ENCODE measurements at places on chromosomes 16 and 17.
A peak's percentile ranks its signal among the peaks of the same experiment; 100 is the strongest.

- no peak for DNase-seq
These were observed 8.8 kb downstream of the SCIMP start for GRCh38 chr17:5225668-5226457.

DNA sequence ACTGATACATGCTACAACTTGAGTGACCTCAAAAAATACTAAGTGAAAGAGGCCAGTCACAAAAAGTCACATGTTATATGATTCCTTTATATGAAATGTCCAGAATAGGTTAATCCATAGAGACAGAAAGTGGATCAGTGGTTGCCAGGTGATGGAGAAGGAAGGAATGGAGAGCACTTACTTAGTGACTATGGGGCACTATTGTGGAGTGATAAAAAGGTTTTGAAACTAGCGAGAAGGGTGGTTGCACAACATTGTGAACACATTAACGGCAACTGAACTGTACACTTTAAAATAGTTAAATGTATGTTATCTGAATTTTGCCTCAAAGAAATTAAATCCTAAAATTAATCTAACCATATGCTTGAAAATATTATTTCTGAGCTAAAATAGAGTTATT is 25.9 kb downstream of the AMFR start:
- no peak for DNase-seq

- DNase-seq: no peak
These were observed 66.6 kb downstream of the SIAH1 start for GRCh38 chr16:48318630-48319029.

DNA sequence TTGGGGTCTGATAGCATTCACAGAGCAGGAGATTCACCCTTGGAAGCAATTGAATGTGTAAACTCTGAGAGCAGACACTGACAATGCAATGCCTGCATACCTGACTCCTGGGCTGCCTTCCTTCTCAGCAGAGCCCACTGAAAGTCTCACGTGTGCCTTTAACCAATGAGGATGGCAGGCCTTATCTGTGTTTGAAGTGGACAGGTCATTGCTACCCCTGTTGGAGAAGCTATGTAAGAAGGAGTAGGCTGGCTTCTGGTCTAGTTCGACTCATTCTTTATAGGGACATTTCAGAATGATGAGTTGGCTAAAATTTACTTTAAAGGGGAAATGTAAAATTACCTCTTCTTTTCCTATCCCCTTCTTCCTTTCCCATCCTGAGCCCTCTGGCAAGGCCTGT is 446.3 kb downstream of the SLC39A11 start:
- DNase-seq: no peak

DNA sequence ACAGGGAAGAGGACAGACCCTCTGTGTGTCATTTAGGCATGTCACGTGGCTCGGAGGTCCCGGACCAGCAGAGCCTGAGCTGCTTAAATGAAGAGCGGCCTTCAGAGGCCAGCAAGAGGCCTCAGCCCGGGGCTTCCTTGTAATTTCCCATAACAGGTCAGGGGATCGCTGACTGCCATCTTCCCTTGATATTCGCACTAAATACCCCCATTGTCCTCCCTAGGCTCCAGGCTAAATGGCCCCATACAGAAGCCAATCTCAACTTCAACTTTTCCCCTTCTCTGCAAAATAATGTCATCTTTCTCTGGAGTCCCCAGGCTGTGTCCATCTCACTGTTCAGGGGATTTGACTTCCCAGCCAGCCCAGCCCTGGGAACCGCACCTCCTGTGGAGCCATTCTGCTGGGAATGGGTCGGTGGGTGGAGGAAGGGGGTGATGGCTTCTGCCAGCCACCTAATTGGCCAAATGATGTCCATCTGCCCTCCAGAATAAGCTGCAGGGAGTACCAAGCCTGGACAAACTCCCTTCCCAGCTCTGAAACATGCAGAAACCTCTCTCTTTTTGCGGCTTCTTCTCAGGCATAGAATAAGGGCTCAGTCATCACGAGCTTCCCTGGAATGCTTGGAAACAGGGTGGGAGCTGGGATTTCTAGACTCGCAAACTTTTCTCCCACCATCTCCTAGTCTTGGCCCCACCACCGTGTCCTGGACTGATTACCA is 129.9 kb downstream of the SDK2 start:
- DNase-seq: no peak

DNA sequence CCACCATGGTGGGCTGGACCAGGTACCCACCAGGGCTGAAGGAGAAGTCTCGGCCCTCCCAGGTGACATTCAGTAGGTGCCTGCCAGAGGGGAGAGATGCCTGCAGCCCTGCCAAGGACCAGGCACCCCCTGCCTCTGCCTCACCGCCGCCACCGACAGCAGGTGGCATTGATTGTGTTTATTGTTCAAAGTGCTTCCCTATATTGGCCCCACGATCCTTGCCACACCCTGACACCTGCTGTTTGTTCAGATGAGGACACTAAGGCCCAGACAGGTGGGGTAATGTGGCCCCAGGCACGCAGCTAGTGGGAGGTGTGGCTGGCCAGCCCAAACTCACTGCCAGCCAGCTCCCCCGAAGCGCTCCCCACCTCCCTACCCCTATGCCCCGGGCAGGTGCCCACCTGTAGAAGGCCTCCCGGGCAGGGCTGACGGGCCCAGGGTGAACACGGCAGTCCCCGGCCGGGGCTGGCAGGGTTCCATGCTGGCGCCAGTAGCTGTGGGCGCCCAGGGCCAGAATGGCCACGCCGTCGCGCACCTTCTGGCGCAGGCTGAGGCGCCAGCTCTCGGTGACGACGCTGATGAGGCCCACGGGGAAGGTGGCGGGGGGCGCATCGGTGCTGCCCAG is 8.0 kb downstream of the GRIN2C start:
- DNase-seq: no peak

DNA sequence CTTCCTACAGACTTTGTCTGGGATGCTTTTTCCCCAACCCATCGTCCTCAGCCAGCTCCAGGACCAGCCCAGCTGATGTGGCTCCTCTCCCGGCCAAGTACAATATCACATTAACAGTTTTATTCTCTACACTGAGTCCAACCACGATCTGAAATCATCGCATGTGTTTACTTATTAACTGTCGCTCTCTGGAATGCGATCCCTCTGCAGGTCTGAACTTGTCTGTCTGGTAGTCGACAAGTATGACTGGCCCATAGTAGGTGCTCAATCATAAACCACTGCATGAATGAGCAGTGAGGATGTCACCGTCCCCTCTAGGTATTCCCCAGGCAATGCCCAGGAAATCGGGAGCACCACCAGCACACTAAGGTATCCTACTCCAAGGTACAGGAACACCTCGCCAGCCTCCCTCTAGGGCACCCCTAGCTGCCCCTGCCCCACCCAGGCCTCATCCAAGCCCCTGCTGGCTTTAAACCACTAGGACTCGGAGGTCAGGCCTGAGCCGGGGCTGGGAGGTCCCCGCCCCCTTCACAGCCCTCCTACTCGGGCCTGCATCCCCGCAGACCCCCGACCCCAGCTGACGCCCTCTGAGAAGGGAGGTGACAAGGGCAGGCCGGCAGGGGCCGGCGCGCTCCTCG is 27.7 kb downstream of the RTN4RL1 start:
- peak; percentile 27 for DNase-seq

DNA sequence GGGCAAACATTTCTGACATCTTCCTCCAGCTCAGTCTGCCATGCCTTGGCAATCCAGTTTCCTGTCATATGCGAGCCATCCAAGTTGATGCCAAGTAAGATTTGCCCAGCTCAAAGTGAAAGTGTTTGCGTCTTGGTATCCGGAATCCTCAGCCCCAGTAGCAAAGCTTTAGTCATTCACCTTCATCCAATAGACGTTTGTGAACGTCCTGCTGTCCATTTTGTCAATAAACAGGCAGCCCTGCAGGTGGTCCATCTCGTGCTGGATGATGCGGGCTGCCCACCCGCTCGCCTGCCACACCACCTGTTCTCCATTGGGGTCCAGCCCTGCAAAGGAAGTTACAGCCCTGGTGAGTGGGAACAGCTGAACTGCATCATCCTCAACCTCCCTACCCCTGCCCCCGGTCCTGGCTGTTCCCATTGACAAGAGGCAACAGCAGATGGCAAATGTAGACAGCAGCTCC is 1.5 kb downstream of the PDF start:
- no peak for DNase-seq

- DNase-seq: no peak
These were observed 38.2 kb upstream of the LITAF start for GRCh38 chr16:11624636-11625607.

DNA sequence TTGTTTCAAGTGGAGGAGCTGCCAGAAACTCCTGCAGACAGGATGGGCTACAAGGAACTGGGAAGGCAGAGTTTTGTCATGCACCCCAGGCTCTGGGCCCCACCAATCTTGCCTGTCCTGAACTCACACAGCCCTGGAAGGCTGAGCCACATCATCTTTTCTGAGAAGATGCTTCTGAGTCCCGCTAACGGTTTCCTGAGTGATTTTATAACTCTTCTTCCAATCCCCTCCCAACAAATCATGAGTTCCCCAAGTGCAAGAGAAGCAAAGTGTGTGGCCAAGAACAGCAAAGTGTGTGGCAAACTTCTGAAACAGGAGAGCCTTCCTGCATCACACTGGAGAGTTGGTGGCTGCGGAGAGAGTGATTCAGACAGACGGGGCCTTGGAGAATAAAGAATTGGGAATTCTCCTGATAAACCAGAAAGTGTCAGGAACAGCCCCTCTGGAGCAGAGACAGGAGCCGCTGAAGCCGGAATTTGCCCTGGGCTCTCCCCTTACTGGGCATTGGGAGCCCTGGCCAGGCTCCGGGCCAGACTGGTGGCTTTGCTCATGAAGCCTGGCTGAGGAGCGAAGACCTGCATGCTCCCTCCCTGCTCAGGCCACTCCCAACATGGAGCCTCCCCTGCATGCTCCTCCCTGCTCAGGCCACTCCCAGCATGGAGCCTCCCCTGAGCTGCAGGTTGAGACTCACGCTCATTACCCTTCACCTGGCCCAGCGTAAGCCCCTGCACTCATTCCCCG is 47.2 kb downstream of the PITPNM3 start:
- peak; percentile 73 for DNase-seq

GRCh38 chr17:2101448-2102257 is 46.8 kb downstream of the HIC1 start:
- DNase-seq: peak; percentile 71

DNA sequence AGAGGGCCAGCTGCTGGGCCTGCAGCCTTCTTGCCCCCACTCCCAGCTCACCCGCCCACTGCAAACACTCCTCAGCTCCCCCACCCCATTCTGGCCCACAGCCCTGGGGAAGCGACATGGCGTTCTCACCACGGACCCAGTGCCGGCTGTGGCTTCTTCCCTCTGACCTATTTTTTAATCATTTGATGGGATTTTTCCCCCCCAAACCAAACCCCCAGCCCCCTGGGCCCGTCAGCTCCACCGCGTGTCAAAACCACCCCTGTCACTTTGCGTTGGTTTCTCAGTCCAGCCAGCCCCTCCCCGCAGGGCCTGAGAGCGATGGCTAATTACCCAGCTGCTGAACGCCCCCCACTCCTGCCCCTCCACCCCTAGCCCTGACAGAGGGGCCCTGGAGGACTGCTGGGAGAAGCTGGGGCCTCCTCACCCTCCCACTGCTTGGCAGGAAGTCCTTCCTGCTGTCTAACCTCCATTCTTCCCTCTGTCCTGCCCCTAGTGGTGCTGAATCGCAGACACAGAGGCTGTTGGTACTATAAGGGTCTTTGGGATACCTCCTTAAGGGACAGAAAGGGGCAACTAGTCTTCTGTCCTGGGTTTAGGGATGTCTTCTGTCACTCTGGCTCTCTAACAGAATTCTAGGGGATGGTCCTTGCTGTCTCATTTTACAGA is 7.5 kb upstream of the TBX21 start:
- DNase-seq: no peak

DNA sequence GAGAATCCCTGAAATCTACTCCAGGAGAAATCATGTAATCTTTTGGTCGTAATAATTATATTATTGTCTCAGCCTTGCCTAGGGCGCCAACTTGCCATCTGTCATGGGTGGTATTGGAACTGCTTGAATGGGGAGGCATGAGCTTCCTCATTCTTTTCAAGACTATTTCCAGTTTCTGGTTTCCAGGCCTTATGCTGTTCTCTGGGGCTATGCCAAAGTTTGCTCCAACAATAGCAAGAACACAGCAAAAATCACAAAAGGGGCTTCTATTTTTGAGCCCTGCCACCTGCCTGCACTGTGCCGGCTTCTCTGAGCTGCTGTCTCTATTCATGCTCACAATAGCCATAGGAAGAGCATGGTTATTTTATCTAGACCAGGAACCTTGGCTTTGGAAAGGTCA is 111.7 kb downstream of the SPECC1 start:
- DNase-seq: no peak

- DNase-seq: no peak
These were observed 381.9 kb upstream of the CCL2 start for GRCh38 chr17:33873201-33873617.

DNA sequence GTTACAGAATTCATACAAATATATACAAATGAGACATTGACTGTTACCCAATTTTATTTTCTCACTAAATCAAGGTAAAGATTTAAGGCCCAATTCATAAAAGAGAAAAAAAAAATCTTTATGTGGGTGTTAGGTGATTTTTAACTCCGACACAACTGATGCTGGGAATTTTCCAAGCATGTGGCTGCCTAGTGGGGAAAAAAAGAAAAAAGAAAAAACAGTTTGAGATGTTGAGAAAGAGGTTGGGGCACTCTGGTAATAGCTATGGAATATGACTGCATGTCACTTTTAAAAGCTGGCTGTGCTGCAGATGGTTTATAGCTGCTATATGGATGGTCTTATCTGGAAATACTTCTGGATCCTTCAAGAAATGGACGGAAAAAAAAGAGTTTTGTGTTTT is 739.9 kb upstream of the SOX9 start:
- no peak for DNase-seq

DNA sequence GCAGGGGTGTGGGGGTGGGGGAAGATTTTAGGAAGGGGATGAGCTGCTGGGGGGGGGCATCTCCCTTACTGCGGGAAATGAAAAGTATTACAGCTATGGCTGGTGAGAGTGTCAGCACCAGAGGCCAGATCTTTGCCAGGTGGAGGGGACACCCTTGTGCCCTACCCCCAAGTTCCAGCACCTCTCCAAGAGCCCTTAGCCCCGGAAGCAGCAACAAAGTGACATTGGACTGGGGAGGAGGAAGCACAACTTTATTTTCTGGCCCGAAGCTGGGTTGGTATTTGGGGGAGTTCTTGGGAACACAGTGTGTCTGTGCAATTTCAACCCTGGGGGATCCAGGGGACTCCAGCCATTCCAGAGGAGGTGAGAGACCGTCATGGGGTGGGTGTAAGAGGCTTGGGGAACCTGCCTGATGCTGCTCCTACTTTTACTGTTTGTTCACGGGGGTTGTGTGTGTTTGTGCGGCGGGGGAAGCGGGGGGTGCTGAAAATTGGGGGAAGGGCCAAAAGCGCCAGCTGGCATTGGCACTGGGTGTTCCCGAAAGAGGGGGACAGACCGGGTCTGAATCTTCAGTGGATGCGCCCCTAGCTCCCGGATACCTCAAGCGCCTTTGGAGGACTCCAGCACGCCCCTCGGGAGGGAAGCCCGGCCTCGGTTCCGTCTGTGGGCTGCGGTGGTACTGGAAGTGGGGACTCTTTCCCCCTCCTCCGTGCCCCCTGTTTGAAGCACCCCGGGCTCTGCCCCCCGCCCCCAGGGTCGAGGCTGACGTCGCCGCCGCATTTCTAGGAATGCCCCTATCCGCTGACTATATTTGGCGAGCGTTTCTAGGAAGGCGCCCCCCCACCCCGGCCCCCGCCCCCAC is 230.3 kb downstream of the MRTFB start:
- DNase-seq: peak; percentile 35

- DNase-seq: no peak
These were observed 74.2 kb upstream of the NLK start for GRCh38 chr17:27968206-27968732.

Measured in Calu3 (cell line).